Calu3 (cell line): ENCODE measurements at places on chromosomes 4 and X.

- no peak for DNase-seq
Observed at GRCh38 chr4:48047896-48048295, 31.3 kb downstream of the NIPAL1 start.

DNA sequence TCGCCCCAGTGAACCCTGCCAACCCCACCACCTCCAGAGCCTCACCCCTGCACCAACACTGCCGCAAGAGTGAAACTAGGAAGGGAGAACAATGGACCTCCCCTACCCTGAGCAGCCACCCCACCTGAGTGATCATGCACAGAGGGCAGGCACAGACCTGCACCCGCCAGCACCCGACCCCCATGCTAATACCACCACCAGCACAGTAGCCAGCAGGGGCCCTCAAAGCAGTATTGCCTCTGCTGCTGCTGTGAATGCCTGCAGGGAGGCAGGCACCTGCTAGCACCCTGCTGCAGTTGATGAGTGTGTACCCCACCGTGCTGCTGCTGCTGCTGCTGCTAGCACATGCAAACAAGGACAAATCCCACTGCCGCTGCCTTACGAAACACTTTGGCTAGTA, 100.1 kb downstream of the RAB28 start:
- no peak for DNase-seq

DNA sequence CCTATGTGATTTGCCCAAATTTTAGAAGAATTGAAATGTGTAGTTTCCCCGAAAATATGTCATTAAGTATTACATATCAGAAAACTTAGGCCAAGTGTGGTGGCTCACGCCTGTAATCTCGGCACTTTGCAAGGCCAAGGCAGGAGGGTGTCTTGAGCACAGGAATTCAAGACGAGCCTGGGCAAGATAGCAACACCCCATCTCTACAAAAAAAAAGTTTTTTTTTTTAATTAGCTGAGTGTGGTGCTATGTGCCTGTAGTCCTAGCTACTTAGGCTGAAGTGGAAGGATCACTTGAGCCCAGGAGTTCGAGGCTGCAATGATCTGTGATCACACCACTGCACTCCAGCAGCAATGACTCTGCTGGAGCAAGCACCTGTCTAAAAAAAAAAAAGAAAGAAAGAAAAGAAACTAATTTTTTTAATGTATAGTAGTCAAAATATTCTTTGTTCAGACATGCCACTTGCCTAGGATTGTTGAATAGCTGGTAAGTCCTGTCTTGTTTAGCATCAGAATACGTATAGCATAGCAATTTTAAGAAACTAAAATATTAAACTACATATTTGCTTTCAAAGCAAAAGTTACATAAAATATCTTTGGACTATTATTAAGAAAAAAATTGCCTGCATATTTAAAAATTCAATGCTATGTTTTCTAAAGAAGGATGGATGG, 40.1 kb upstream of the GAB1 start:
- no peak for DNase-seq

DNA sequence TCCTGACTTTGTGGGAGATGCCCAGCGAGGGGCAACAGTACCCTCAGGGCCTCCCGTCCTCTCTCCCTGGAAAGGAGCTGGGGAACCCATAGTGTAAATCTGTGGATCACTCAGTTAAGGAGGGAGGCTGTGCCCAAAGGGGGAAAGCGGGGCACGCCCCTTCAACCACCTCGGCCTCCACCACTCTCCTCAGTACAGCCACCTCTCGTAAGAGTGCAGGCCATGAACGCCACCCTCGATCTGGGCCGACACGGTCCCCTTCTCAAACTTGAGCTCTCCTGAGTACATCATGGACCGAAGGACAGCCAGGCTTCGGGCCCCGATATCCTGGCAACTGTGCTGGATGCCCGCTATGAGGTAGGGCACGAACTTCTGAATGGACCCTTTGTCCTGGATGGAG, 221.8 kb upstream of the ATP6AP2 start:
- no peak for DNase-seq

GRCh38 chrX:77003956-77004355, 443.2 kb upstream of the FGF16 start:
- no peak for DNase-seq

DNA sequence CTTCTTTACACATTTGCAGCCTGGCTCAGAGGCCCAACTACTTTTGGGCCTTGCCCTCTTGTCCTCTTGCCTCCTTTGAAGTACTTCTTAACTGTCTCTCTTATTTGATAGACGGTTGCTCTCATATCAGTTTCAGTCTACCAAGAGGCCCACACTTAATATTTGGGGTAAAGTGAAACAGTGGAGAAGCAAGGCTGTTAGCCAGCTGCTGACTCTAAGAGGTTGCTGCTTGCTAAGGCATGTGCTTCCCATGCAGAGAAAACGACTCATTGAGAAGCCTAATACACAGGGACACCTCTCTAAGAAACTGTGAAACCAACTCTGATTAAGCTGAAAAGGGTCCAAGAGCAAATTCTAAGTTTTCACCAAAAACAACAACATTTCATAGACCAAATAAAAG, 94.6 kb downstream of the PPP3CA start:
- no peak for DNase-seq
